ENCODE measurements at places on chromosomes 1 and 21.

GRCh38 chr1:218584418-218585155 lies 239.5 kb downstream of the TGFB2 start:
- DNase-seq: no peak

GRCh38 chr1:201570886-201571624 lies 32.1 kb downstream of the NAV1 start:
- no peak for DNase-seq

- no peak for DNase-seq
Observed at GRCh38 chr1:31400393-31400792, 12.6 kb upstream of the SERINC2 start.

DNA sequence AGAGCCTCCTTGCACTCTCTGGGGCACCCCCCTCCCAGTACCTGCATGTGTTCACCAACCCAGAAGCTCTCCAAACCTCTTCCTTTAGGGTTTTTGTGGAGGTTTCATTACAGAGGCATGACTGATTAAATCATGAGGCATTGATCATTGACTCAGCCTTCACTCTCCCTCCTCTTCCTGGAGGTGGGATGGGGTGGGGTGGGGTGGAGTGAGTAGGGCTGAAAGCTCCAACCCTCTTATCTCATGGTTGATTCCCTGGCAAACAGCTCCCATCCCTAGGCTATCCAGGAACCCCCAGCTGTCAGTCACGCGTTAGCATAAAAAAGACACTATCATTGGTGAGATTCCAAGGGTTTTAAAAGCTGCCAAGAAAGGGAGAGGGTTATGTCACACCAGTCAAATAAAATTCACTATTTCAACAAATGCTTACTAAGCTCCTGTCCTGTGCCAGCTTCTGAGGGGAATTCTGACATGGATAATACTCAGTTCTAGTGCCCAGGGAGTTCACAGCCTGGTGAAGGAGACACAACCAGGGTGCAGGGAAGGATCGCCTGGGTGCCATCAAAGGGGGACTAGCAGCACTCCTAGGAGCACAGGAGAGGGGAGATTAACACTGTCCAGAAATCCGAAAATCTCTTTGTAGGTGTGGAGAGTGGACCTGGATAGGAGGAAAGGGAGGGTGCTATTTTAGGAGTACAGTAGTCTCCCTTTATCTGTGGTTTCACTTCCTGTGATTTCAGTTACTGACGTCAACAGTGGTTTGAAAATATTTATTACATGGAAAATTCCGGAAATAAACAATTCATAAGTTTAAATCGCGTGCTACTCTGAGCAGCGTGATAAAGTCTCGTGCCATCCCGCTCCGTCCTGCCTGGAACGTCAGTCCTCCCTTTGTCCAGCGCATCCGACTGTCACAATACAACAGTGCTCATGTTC lies 6.8 kb upstream of the IL24 start:
- no peak for DNase-seq

- DNase-seq: no peak
Observed at GRCh38 chr1:159469921-159470533, 30.5 kb downstream of the OR10J1 start.

- no peak for DNase-seq
Observed at GRCh38 chr1:173353350-173353749, 123.8 kb upstream of the PRDX6 start.

DNA sequence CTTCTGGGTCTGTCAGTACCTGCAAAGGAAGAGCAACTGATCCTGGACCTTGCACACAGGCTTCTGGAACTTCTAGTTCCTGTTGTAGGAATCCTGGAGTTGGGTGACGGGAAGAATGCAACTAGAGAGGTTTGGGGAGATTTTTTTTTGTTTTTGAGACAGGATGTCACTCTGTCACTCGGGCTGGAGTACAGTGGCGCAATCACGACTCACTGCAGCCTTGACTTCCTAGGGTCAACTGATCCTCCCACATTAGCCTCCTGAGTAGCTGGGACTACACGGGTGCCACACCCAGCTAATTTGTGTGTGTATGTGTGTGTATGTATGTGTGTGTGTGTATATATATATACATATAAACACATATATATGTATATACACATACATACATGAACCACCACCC lies 18.8 kb downstream of the ENTREP3 start:
- no peak for DNase-seq

All from CD8-positive, alpha-beta T cell (primary cell).